A549 treated with GW870086 at 1 μM for 4 hours (cell line): ENCODE measurements at places on chromosomes 12 and 14. TPM values are rescaled to one million over a fixed set of nuclear protein-coding genes. Genes with fewer than 3 reads are reported as not detected.

Gene RNASE3
- total RNA-seq, result not detected in 5 replicates

Gene FBLN5
- 2.7 to 3.3 TPM (median 3.1 TPM) in 5 replicates for total RNA-seq

Gene ANKRD9
- 5.2 to 11.0 TPM (median 9.9 TPM) in 5 replicates for total RNA-seq

Gene SLC2A14
- total RNA-seq, result 0.09 TPM in 1 of 5 replicates, not detected in the others
